ENCODE measurements at places on chromosomes 12 and 14.

DNA sequence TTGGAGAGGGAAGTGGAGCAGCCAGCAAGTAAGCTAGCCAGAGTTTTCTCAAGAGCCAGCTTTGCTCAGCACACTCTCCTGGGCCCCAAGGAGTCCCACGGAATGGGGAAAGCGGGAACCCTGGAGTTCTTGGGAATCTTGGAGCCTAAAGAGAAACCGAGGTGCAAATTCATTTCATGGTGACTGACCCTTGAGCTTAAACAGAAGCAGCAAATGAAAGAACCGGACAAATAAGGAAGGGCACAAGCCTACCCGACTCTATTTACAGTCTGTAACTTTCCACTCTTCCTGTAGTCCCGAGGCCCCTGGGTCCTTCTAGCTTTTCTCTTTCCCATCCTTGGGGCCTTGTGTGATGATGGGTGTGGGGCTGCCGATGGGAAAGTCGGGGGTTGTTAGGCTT is 18.1 kb upstream of the TIGAR start:
- DNase-seq, result no peak

DNA sequence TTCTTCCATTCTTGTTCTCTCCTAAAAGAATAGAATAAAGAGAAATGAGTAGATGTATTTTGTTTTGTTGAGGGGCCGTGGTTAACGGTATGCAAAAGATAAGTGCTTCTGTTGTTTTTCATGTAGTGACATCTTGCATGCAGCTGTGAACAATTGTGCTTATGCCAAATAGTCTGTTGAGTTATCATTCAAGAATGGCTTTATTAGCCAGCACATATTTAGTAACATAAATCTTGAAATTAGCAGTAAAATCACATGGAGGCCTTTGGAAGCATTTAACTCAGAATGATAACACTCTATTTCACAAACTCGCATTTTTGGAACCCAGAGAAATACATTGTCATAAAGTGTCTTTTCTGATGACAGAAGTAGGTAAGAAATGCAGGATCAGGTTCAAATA is 1772.0 kb upstream of the FLRT2 start:
- no peak for DNase-seq

DNA sequence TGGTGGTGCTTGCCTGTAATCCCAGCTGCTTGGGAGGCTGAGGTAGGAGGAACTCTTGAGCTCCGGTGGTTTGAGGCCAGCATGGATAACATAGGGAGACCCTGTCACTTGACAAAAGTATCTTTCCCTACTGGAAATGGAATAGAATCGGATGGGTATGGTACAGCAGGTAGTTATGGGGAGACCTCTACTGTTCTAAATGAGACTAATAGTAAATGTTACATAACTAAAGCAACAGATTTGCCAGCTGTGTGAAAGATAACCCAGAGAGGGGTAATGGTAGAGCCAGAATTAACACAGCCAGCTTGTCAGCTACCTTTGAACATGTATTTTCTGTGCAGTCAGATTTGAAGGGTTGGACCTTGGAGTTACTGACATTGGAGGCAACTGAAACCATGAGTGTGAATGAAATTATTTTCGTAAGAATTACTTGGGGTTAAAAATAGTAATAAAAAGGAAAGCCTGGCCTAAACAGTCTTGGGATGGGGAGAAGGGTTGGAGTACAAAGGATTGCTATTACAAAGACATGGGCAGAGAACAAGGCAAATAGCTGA is 21.7 kb upstream of the NUP107 start:
- no peak for DNase-seq

DNA sequence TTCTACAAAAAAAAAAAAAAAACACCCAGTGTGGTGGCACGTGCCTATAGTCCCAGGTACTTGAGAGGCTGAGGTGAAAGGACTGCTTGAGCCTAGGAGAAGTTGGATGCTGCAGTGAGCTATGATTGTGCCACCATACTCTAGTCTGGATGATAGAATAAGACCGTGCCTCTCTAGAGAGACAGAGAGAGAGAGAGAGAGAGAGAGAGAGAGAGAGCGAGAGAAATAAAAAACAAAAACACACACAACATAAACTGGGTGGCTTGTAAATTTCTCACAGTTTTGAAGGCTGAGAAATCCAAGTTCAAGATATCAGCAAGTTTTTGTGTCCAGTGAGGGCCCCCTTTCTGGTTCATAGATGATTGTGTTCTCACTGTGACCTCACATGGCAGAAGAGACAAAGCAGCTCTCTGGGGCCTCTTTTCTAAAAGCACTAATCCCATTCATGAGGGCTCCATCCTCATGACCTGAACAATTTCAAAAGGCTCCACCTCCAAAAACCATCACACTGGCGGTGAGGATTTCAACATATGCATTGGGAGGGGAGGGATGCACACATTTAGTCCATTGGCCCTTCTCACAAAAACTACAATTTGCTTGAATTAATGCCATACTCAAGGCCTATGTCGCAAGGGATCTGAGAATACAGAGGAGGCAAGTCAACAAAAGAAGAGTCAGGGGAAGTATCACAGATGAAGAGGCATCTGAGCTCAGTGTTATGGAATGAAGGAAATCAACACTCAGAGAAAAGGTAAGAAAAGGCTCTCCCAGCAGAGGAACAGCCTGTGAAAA is 94.9 kb downstream of the PPM1H start:
- DNase-seq, result no peak

GRCh38 chr14:95238487-95239298 is 81.0 kb downstream of the CLMN start:
- no peak for DNase-seq

GRCh38 chr12:124319368-124320050 is 24.6 kb downstream of the RFLNA start:
- DNase-seq, result no peak

DNA sequence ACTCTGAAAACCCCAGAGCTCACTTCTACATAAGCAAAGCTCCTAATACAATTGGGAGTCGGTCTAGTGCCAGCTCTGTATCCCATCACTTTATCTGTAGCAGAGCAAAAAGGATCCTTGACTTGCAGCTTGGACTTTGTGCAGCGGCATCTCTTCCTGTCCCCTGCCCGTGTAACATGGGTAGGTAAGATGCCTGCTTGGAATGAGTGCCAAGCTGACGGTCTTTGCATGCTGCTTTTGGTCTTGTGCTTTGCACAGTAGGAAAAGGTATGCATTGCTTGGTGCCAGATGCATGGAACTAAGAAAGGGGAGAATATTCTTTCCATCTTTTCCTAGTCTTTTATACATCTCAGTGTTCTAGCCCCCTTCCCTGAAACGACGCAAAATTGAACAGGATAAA is 6.9 kb upstream of the PLEKHH1 start:
- no peak for DNase-seq

DNA sequence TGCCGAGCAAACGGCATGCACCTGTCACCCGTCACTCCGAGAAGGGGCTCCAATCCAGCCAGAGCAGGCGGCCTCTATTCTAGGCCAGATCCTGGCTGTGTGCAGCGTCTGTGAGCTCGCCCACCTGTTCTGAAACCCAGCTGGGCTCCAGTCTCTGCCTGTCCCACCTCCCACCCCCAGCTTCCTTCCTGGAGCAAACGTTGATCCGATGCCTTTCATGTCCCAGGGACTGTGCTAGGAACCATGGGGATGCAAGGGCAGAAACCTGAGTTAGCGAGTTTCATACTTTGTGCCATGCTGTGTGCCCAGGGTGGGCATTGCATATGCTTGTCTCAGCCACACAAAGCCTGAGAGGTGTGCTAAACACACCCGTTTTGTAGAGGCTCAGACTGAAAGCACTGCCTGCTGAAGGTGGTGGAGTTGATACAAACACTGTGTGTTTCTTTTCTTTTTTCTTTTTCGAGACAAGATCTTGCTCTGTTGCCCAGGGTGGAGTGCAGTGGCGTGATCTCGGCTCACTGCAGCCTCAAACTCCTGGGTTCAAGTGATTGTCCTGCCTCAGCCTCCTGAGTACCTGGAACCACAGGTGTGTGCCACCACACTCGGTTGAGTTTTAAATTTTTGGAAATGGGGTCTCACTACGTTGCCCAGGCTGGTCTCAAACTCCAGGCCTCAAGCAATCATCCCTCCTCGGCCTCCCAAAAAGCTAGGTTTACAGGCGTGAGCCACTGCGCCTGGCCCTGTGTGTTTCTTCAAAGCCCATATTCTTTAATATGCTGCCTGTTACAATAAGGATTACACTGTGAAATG is 84.1 kb upstream of the MED13L start:
- no peak for DNase-seq

- no peak for DNase-seq
Observed at GRCh38 chr14:78383060-78383459, 212.9 kb downstream of the NRXN3 start.

DNA sequence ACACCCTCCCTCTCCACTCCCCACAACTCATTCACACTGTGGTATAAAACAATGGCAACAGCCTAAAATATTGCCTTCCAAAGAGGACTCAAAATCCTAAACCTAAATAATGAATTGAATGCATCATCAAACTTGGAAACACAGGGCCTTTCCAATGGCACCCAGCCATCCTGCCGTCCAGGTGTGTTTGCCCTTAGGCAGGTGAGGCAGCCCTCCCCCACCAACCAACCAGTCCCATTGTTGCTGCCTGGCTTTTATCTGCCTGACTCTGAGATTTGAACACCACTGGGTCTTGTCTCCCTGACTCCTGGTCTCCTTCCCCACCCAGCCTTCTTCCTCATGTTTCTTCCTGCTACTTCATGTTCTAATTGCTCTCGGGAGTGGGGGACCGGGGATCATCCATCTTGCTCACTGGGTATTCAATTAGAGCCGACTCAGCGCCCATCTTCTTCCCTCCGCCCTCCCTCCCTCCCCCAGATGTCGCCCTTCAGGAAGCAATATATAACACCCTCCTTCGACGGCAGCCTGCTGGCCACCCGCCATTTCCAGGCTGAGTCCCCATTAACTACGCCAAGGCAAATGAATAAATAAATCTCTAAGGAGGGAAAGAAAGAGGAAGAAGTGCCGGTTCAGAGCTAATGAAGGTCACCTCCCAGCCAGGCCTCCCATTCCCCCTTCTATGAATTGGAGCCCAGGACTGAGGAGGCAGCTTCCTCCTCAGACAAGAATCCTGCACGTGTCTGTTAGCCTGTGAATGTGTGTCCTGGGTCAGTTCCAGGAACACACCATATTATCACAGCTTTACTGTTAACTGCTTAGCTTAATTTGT is 36.3 kb upstream of the NTF3 start:
- DNase-seq, result no peak

DNA sequence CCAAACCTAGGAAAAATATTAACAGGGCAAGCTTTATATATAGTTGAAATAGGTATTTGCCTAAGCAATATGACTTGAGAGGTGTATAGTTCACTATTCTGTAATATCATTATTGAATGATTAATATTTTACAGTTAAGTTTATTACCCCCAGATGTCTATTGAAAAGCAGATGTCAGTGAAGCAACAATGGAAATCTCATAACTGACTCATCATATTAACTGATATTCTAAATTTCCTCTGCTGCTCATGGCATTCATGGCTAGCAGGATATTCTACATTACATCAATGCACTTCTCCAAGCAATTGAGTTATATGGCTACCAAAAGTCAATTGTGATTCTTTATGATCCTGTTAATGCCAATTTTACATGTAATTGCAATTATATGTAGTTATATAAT is 9.7 kb upstream of the MAGOHB start:
- no peak for DNase-seq

DNA sequence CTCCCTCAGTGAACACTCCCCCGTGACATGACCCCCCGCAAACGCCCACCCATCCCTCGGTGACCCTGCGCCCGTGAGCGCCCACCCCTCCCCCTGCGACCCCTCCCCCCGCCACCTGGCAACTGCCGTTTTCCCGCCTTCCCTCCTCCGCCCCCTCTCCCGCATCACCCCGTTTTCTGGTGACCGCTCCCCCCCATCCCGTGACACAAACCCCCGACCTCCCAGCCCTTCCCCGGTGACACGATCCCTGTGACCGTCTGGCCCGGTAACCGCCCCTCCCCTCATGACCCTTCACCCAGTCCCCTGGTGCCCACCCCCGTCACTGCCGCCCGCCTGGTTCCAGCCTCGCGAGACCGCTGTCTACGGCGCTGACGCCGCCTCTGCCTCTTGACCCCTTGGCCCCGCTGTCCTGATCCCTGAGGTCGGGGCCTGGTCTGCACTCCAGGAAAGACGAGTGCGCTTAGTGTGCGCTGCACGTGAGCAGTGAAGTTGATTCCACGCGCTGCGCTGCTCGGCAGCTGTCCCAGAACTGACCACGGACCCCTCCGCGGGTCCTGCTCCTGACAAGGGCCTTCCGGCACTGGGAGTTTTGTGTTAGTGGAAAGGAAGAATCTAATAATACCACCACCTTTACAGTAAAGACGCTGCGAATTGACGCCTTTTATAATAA is 59.4 kb downstream of the DDX51 start:
- DNase-seq, result peak; percentile 30

- no peak for DNase-seq
Observed at GRCh38 chr12:120628919-120629318, 11.5 kb upstream of the CABP1 start.

GRCh38 chr12:12891080-12891880 is at the start of gene GPRC5A:
Gene GPRC5A, plus strand, starts transcription at chr12:12891562. Its CDS starts 16,688 bp downstream, at chr12:12908250.
- DNase-seq, result peak; percentile 68

Data from mucosa of gallbladder (tissue), 1 donor.